ENCODE measurements at places on chromosomes 13 and 19.

GRCh38 chr13:31048521-31048920, 113.2 kb downstream of the HSPH1 start:
- no peak for DNase-seq

DNA sequence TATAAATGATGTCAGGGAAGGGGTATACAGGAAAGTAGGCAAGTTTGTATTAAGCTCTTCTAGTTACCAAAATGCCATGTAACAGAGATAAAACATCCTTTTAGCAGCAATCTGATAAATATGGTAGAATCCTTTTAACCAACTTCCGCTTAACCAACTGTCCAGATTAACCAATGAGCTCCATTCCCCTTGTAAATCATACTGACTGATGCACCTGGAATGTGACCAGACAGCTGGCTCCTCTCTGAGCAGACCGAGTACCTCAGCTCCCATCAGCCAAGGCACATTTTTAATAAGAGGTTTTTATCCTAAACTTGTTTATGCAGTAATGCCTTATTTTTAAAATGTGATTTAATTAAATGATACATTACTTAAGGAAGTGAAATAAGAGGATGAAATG, 66.4 kb downstream of the KLF12 start:
- no peak for DNase-seq

DNA sequence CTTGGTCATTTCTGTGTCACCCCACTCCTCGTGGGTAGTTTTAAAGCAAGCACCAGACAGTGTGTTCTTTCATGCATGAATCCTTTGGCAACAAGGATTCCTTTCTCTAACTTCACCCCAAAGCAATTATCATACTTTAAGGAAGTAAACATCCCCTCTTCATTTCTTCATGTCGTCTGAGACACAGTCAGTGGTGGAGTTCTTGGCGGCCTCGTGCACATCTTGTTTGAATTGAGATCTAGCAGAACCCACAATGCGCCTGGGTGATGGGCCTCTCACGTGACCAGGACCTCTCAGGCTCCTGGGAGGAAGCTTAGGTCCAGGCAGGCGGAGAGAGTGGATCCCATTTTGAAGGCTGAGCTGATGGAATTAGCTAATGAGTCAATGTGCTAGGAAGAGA, 2.6 kb downstream of the ACSBG2 start:
- no peak for DNase-seq

DNA sequence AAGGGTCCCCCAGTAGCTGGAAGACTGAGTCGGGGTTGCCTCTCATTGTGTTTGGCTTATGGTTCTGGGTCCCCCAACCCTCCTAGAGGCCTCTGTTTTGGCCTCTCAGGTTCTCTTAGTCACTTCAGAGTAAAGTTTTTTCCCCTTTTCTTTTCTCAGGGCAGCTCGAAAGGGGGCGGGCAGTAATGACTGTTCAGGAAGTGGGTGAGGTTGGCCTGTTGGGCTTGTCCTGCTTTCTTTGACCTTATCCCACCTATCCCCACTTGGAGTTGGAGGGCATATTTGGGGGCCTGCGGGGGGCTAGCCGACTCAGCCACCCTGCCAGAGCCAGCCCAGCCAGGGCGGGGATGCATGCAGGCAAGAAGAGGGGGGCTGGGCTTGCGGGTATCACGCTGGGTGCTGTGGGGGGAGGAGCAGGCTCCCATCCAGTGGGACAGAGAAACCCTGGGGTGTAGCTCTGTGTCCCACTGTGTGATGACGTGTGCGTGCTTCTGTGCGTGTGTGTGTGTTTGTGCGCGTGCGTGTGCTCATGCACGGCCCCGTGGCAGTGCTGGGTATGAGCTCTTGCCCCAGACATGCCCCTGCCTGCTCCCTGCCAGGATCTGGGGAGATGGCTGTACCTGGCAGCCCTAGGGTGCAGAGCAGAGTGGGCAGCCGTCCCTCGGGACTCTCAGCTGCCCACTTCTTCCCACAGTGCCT, 1.4 kb downstream of the CIC start:
- peak; percentile 40 for DNase-seq

GRCh38 chr13:83592095-83592494, 290.2 kb downstream of the SLITRK1 start:
- DNase-seq, result no peak

GRCh38 chr19:43784241-43784980, 3.6 kb upstream of the KCNN4 start:
- DNase-seq, result no peak

- DNase-seq, result peak; percentile 86
Measured at GRCh38 chr19:14544977-14545715, 15.8 kb downstream of the TECR start.

DNA sequence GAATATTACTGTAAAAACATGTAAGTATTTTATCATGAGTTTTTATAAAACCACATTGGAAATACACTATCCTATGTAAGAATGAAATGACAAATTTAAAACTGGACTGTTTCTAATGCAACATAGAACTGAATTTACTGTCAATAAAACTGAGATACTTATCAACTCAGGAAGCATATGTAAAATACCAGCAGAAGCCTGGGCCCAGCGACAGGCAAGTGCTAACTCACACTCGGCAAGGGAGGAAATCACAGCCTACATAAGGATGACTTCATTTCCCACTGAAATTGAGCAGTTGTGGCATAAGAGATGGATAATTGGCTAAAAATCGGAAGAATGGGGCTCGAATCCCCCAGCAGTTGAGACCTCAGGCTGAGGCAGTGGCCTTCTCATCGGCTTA, 12.1 kb downstream of the PROZ start:
- no peak for DNase-seq

DNA sequence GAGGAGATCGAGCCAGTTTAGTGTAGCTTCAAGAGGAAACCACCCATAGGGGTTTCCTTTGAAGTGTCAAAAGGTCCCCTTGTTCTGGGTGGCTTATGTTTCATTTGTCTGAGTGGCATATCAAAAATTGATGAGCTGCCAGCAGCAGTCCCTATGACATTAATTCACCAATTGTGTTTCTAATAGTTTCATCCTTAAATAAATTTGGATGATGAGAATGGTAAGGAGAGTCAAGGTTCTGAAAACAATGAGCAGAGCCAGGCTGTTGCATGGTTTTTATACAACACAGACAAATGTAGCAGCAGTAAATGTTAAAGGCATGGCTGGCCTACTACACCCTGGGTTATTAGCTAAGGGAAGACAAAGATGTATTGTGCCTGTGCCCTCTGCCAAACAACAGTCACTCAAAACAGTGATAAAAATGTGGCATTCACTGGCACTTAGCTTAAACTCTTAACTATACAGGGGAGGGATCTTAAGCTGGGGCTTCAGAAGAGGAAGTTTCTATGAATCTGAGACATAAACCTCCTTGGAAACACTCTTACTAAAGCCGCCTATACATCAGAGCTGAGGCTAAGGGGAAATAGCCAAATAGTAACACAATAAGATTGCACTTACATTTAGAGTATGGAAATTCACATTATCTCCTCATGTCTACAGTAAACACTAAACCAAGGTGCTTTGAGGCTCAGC, 200.5 kb downstream of the POU4F1 start:
- DNase-seq, result no peak

DNA sequence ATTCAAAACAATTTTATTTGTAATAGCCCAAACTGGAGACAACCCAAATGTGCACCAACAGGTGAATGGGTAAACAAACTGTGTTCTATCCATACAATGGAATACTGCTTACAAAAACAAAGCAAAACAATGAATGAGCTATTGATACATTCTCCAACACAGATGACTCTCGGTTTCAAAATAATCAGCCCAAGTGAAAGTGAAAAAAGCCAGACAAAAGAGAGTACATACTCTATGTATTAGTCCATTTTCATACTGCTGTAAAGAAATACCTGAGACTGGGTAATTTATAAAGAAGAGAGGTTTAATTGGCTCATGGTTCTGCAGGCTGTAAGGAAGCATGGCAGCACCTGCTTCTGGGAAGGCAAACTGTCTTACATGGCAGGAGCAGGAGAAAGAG, 65.2 kb upstream of the LRCH1 start:
- DNase-seq, result no peak

DNA sequence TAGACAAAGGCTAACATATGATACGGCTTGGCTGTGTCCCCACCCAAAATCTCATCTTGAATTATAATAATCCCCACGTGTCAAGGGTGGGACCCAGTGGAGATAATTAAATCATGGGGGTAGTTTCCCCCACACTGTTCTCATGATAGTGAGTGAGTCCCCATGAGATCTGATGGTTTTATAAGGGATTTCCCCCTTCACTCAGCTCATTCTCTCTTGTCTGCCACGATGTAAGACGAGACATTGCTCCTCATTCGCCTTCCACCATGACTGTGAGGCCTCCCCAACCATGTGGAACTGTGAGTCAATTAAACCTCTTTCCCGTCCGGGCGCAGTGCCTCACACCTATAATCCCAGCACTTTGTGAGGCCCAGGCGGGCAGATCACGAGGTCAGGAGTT, 143.5 kb downstream of the RXFP2 start:
- DNase-seq, result no peak

- no peak for DNase-seq
Measured at GRCh38 chr13:64640002-64640401, 2590.1 kb downstream of the PCDH9 start.

GRCh38 chr19:32914879-32915660, 45.5 kb upstream of the SLC7A9 start:
- no peak for DNase-seq

DNA sequence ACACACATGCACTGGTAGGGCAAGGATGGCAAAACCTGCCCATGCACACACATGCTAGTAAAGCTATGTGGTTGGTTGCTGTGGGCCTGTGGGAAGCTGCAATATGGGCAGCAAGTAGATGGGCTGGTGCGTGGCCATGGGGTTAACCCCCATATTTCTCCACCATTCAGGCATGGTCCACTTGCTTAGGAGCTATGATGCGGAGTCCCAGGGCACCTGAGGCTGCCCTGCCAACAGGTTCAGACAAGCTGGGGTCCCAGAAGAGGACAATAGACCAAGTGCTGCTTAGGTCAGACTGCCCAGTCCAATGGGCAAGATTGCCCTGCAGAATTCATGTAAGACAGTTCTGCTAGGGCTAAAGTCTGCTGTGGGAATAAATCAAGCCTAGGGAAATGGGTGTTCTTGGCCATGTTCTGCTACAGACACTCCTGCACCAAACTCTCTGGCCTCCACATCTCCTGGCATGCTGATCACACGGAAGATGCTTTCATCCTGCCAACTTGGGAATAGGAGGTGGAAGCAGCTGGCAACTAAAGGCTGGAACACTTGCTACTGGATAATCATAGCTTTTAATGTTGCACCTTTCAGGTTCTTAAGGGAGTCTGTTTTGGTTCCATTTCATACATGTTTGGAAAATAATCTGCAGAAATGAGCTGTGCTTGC, 646.3 kb upstream of the SLITRK1 start:
- no peak for DNase-seq

DNA sequence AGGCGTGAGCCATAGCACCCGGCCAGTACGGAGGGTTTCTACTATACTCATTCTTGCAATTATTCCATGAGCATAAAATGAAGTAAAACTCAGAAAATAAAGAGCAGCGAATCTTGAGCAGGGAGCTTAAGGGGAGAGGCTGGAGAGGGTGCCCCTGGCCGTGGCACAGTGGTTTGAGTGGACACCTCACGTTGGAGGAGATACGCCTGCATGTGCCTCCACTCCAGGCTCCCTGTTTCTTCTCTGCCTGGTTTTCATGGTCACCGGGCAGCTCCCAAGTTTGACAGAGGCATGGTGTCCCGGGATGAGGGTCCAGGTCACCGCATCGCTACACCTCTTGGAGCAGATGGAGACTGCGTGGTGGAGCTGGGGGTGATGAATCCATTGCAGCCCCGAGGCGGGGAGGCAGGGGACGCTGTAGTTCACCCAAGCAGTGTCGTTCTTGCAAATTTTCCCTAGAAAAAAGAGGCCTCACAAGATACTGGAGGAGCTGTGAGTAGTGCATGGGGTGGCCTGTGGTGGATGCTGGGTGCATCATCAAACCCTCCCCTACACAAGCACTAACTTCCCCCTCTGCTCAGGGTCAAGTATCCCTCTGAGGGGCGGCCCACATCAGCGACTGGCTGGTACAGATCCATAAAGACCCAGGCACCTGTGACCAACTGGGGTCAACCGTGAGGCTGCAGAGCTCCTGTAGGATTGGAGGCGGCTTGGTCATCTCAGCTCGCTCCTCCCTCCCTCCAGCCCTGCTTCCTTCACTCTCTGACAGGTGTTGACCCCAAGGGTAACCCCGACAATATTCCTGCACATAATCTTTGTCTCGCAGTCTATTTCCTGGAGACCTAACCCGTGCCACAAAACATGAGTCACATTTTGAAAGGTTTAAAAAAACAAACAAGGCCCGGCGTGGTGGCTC, 3.6 kb upstream of the MIER2 start:
- DNase-seq, result no peak

DNA sequence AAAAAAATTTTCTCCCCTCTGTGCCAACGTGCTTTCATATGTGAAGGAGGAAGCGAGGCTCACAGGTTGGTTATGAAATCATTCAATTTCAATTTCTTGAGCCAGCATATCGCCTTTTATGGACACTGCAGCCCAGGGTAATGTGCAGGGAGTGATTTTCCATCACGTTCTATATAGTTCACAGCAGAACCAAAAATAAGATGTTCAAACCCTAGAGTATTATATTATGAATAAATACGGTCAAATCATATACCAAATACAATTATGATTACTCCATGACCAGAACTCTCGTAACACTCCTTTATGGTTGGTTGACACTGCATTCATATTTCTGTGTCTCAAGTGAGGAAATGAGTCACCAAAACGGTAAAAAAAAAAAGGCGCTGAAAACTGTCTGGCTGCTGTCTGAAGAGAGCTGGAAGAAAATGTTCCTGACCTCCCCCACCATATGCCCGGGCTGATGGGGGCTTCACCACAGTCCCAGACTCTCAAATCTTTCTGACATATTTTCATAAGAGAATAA, 75.8 kb upstream of the UBAC2 start:
- DNase-seq, result no peak
